Glomerular endothelial cell (primary cell): ENCODE measurements at places on chromosomes 5 and 9. TPM values are rescaled to one million over a fixed set of nuclear protein-coding genes. Genes with fewer than 3 reads are reported as not detected.

ATOX1 gene
- total RNA-seq = 193 and 297 TPM in 2 replicates

GRXCR2 gene
- not detected in 2 replicates for total RNA-seq

ADAMTSL2 gene
- 0.05 TPM in 1 of 2 replicates, not detected in the other for total RNA-seq

SPRY4 gene
- 38.1 and 69.1 TPM in 2 replicates for total RNA-seq

FGF10 gene
- not detected in 2 replicates for total RNA-seq

SYNPO gene
- total RNA-seq = 56.7 and 123 TPM in 2 replicates

DNA sequence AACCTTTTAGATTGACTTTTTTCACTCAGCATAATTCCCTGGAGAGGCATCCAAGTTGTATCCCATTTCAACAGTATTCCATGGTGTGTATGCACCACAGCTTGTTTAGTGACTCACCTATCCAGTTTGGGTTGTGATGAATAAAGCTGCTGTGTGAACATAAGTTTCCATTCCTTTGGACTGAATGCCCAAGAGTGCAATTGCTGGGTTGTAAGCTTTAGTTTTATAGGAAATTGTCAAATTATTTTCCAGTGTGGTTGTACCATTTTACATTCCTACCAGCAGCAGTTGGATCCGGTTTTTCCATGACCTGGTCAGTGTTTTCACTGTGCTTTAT lies 60.9 kb upstream of the TMED7 start:
- no peak for DNase-seq

- no peak for DNase-seq
Measured at GRCh38 chr5:139204196-139204595, 6.0 kb upstream of the SIL1 start.

DNA sequence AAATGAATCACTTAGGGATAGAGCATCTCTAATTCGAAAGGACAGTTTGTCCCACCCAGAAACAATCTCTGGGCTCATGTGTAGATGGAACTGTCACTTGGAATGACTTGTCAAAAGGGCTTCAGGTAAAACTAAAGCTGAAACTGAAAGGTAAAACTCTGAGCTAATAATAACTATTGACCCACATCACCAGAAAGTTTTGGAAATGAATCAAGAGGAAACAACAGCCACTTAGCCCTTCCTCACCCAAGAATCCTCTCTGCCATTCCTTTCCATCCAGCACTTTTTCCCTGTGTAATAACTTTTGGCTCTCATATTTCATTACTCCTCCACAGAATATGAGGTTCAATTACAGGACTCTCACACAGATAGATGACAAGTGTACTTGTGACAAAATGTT lies 14.0 kb upstream of the GLRX start:
- no peak for DNase-seq

DNA sequence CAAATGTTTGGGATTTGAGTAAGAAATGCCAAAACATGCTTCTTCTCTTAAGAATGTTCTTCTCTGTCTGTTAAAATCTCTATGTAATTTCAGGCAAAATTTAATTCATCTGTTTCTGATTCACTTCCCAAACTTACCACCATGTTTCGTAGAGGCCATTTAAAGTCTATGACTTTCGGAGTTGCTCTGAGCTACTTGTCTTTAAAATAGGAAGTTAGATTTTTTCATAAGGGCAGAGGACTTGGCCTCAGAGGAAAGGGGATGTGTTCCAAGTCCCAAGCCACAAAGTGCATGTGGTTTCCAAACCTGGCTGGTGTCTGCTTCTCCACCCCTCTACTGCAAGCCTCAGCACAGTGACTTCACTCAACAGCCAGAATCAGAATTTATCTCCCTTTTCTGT lies 111.3 kb upstream of the ADRA1B start:
- no peak for DNase-seq

GRCh38 chr5:147830035-147830434 lies 1.4 kb downstream of the SPINK1 start:
- no peak for DNase-seq

- no peak for DNase-seq
Measured at GRCh38 chr9:133534346-133535291, at the start of gene ADAMTSL2. ADAMTSL2 (plus strand) TSS chr9:133534704; CDS start chr9:133536713, 2,009 bp downstream.

DNA sequence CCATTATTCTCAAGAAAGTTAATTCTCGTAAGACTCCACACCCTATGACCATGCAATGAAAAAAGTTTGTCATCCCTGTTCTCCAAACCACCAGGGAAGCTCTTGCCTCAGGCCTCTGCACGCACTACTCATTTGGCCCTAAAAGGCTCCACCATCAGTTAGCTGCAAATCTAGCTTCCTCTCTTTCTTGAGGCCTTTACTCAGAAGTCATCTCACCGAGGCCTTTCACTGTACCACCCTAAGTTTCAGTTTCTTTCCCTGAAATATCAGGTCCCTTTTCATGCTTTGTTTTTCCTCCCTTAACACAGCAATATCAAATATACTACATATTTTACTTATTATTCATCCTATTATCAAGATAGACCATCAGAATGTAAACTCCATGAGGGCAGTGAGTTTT lies 39.1 kb downstream of the OXCT1 start:
- DNase-seq = no peak

GRCh38 chr5:149961957-149962409 lies 1.4 kb downstream of the SLC26A2 start:
- no peak for DNase-seq

DNA sequence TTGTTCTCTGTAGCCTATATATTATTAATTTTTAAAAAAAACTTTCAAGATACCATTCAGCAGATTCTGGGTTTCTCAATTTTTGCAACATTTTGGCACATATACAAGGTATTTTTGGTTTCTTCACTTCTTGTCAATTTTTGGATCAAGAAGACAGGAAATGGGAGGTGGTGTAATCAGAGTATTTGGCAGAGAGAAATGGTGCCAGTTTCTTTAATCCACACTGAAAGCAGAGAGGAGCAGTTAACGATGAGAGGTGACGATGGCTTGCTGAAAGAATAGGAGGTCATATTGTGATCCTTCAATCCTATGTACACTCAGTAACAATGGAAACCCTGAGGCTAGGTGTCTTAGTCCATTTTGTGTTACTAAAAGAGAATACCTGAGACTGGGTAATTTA lies 16.4 kb downstream of the NNT start:
- DNase-seq = no peak

GRCh38 chr9:17588395-17588794 lies 9.5 kb downstream of the SH3GL2 start:
- no peak for DNase-seq

- DNase-seq = no peak
Measured at GRCh38 chr9:312596-313320, 98.1 kb downstream of the DOCK8 start.

DNA sequence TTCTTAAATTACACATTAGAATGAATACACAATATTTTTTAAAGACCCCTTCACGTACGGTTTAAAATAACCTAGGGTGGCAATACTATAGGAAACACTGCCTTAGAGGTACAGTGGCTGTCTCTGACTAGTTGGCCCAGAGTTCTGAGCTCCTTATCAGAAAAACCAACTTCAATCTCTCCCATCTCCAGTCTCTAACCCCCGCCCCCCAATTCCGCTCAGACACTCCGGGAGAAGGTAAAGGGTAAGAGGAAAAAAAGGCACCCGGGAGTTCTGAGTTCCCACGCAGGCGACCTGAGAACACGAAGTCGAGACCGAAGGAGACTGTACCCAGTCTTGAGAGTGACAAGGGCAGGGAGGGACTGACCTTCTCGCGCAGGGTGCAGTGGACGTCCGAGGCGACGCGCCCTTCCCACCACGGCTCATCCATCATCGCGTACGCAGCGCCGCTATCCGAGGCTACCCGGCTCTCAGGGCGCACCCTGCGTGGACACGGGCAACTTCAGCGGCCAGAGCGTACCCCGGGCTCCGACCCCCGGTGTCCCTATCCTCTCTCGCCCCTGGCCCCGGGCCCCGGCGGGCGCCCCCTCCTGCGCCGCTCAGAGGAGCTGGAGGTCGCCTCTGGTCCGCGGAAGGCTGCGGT lies 752 bp downstream of the CCNJL start:
- DNase-seq = no peak

GRCh38 chr9:14417237-14417636 lies 103.3 kb upstream of the NFIB start:
- DNase-seq = no peak

DNA sequence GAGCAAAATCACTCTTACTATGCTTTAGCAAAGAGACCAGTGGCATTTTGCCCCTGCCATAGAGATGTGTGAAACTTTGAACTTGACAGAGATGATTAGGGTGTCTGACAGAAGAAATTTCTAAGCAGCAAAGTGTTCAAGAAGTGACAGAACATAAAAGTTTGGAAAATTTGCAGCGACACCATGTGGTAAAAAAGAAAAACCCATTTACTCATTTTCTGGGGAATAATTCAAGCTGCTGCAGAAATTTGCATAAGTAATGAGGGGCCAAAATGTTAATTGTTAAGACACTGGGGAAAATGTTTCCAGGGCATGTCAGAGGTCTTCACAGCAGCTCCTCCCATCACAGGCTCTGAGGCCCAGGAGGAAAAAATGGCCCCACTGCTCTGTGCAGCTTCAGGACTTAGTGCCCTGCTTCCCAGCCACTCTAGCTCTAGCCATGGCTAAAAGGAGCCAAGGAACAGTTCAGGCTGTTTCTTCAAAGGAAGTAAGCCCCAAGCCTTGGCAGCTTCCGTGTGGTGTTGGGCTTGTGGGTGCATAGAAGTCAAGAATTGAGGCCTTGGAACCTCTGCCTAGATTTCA lies 6.1 kb upstream of the AP3B1 start:
- no peak for DNase-seq
